Pancreas (tissue), 10 donors: ENCODE measurements at places on chromosomes 11 and 22. TPM values are rescaled to one million over a fixed set of nuclear protein-coding genes. Genes with fewer than 3 reads are reported as not detected.
A peak's percentile ranks its signal among the peaks of the same experiment; 100 is the strongest.

DNA sequence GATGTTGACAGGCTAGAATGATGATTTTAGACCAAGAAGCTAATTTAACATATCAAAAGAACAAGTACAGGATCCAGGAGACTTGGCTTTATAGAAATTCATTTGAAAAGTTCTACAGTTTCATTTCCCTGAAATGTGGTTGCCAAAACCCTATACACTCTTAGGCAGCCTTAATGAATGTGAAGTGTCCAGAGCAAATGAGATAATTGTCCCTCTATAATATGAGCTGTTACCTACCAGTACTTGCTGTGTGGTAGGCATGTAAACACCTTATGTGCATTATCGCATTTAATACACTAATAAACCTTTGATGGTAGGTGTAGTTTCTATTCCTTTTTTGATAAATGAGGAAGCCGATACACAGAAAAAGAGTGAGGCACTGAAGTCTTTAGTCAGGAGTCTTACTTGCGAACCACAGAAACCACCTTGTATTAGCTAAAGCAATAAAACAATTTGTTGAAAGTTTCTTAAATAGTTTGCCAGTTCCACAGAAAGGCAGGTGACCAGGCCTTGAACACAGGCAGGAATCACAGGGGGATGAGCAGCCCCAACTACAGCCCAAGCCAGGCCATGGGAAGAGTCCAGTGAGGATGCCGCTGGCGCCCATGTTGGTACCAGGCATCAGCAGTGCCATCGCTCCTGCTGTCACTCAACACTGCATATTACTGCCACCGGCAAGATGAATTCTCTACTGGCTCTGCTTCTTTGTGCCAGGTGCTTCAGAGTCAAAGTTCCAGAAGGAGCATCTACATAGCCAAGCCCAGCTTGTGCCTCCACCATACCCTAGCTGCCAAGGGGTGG lies 81.7 kb downstream of the SWAP70 start:
- H3K36me3 ChIP-seq = no peaks in the 10 kb centered on the region
- H3K4me3 ChIP-seq = no peak overlapping the region
- no peaks in the 10 kb centered on the region for H3K4me1 ChIP-seq
- no peak overlapping the region for H3K27ac ChIP-seq
- DNase-seq = no peak

- H3K36me3 ChIP-seq = no peaks in the 10 kb centered on the region
- no peaks in the 10 kb centered on the region for H3K4me1 ChIP-seq
- no peaks in the 10 kb centered on the region for H3K27me3 ChIP-seq
- H3K4me3 ChIP-seq = no peak overlapping the region
- no peak overlapping the region for H3K27ac ChIP-seq
Measured at GRCh38 chr11:130718120-130718519, 198.2 kb downstream of the SNX19 start.

DNA sequence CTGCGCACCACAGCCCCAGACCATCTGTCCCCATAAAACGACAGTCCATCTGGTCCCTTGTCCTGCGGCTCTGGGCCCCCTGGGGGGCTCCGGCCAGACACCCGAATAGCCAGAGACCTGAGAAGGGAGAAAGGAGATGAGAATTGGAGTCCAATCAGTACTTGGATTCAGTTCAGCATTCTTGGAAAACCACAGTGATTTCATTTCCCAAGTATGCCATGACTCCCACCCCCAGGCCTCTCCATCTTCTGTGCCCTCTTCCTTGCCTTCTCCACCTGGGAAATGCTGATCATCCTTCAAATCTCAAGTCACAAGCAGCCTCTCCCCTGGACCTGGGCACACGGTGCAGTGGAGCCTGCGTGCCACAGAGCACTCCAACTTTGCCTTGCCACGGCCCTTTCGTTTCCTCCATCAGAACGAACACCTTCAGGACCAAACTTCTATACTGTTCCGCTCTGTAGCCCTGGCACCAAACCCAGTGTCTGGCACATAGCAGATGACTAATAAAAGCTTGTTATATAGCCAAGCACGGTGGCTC lies 10.9 kb upstream of the MFNG start:
- H3K27ac ChIP-seq = no peak overlapping the region
- peaks cover 18% of the 10 kb centered on the region for H3K4me1 ChIP-seq
- H3K27me3 ChIP-seq = no peaks in the 10 kb centered on the region
- H3K4me3 ChIP-seq = no peak overlapping the region
- no peak for DNase-seq

- H3K36me3 ChIP-seq = no peaks in the 10 kb centered on the region
- H3K4me1 ChIP-seq = no peaks in the 10 kb centered on the region
- DNase-seq = no peak
- no peak overlapping the region for H3K4me3 ChIP-seq
- H3K27me3 ChIP-seq = no peaks in the 10 kb centered on the region
Measured at GRCh38 chr22:23079814-23080521, 9.6 kb downstream of the GNAZ start.

DNA sequence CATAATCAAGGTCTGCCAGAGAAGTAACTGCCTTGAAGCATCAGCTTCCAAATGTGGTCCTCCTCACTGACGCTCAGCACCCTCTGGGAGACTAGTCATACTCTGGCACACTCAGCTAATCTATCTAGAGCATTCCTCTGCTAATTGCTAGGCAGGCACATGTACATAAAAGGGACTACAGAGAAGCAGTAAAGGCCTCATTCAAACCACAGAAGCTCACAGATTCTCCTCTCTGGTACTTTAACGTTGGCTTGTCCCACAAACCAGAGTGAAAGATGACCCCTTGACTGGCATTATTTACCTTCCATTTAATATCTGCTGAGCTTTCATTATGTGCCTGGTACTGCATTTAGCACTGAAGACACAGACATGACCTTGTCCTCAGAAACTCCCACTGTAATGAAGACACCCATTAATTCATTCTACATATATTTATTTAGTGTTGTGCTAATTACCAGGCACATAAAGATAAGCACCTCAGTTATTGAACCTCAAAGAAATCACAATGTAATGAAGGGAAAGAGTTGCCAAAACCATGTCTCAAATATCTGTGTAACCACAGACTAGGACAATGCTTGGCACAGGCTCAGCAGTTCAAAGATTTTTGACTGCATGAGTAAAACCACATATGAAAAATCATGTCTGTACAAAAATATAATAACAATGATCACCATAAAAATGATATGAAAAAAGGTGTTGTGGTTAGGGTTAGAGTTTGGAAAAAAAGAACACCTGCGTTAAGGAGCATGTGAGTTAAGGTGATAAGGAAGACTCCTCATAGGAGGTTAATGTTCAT lies 550.4 kb downstream of the DLG2 start:
- no peak overlapping the region for H3K27ac ChIP-seq
- no peaks in the 10 kb centered on the region for H3K4me1 ChIP-seq
- H3K27me3 ChIP-seq = no peaks in the 10 kb centered on the region
- DNase-seq = no peak
- H3K4me3 ChIP-seq = no peak overlapping the region
- no peaks in the 10 kb centered on the region for H3K36me3 ChIP-seq

- DNase-seq = no peak
- H3K4me3 ChIP-seq = peak overlapping the region; percentile 12
- peak overlapping the region; percentile 99 for H3K27ac ChIP-seq
- H3K4me1 ChIP-seq = peaks cover 28% of the 10 kb centered on the region
- no peaks in the 10 kb centered on the region for H3K36me3 ChIP-seq
Measured at GRCh38 chr11:65430406-65431217, 8.0 kb downstream of the NEAT1 start.

- H3K27me3 ChIP-seq = no peaks in the 10 kb centered on the region
- no peaks in the 10 kb centered on the region for H3K4me1 ChIP-seq
- DNase-seq = no peak
- H3K36me3 ChIP-seq = no peaks in the 10 kb centered on the region
Measured at GRCh38 chr11:96043291-96043690, 119.4 kb upstream of the MTMR2 start.

DNA sequence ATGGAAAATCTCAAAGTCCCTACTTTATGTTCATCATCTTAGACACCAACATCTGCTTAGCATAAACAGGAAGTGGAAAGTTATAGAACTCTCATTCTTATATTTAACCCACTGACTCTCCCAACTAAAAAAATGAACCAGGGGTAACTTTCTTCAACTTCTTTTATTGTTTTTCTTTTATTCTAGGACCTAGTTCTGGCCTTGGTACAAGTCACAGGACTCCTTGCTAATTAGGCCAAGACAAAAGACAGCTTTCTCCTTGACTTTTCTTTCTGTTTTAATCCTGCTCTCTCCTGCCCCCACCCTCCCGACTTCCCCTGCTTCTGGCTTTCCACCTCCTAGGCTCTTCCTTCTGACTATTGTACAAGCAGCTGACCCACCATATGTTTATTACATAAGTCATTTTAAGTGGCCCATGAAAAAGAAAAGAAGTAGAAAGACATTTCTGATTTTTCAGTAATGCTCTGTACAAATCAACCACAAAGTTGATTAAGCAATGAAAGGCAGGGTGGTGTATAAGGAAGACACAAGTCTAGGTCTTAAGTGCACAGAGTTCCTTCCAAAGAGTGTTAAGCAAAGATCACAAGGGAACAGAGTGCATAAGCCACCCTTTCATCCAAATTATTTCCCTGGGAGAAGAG lies 18.3 kb downstream of the JAML start:
- H3K27me3 ChIP-seq = no peaks in the 10 kb centered on the region
- no peak for DNase-seq
- H3K36me3 ChIP-seq = no peaks in the 10 kb centered on the region
- H3K27ac ChIP-seq = no peak overlapping the region
- peaks cover 6% of the 10 kb centered on the region for H3K4me1 ChIP-seq

- no peaks in the 10 kb centered on the region for H3K4me1 ChIP-seq
- no peak overlapping the region for H3K27ac ChIP-seq
- H3K36me3 ChIP-seq = no peaks in the 10 kb centered on the region
- no peak for DNase-seq
- H3K27me3 ChIP-seq = no peaks in the 10 kb centered on the region
- H3K4me3 ChIP-seq = no peak overlapping the region
Measured at GRCh38 chr22:31871480-31871879, 72.9 kb upstream of the YWHAH start.

DNA sequence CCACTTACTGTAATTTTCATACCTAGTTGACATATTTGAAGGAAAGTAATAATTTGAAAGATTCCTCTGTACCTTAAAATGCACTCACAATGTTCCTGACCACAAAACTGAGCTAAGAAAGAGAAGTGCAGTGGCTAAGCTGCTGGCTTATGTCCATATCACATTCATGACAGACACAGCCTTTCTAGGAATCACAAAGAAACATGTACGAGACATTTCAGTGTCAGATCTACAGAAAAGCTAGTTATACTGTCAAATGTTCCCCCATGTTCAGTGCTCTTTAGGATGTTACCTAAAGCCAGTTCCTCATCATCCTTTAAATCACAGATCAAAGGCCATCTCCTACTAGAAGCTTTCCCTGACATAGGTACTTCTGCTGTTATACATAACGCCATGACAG lies 142.2 kb upstream of the C11orf58 start:
- no peaks in the 10 kb centered on the region for H3K27me3 ChIP-seq
- no peak overlapping the region for H3K27ac ChIP-seq
- no peak for DNase-seq
- H3K36me3 ChIP-seq = no peaks in the 10 kb centered on the region
- H3K4me3 ChIP-seq = no peak overlapping the region

- no peaks in the 10 kb centered on the region for H3K36me3 ChIP-seq
- H3K4me3 ChIP-seq = no peak overlapping the region
- no peaks in the 10 kb centered on the region for H3K27me3 ChIP-seq
- DNase-seq = no peak
- no peaks in the 10 kb centered on the region for H3K4me1 ChIP-seq
- H3K27ac ChIP-seq = no peak overlapping the region
Measured at GRCh38 chr11:111230122-111230465, 15.4 kb upstream of the POU2AF2 start.

- H3K36me3 ChIP-seq = no peaks in the 10 kb centered on the region
- H3K27ac ChIP-seq = peak within 1 kb of the TSS; percentile 68
- DNase-seq = peak; percentile 73
- H3K27me3 ChIP-seq = no peaks in the 10 kb centered on the region
- no peaks in the 10 kb centered on the region for H3K4me1 ChIP-seq
- H3K4me3 ChIP-seq = peak within 1 kb of the TSS; percentile 47
Measured at GRCh38 chr11:88174709-88175568, at the start of gene RAB38. Gene RAB38, minus strand, starts transcription at chr11:88175443. Its CDS starts 59 bp downstream, at chr11:88175384.

- H3K36me3 ChIP-seq = no peaks in the 10 kb centered on the region
- no peak for DNase-seq
- H3K27ac ChIP-seq = no peak overlapping the region
- H3K4me1 ChIP-seq = no peaks in the 10 kb centered on the region
- H3K4me3 ChIP-seq = no peak overlapping the region
- no peaks in the 10 kb centered on the region for H3K27me3 ChIP-seq
Measured at GRCh38 chr11:2797741-2798361, 87.7 kb downstream of the CDKN1C start.

- H3K4me1 ChIP-seq = no peaks in the 10 kb centered on the region
- DNase-seq = no peak
- H3K36me3 ChIP-seq = no peaks in the 10 kb centered on the region
Measured at GRCh38 chr11:82927264-82927880, 25.8 kb downstream of the DDIAS start.

- peak; percentile 68 for DNase-seq
- no peaks in the 10 kb centered on the region for H3K27me3 ChIP-seq
- peaks cover 18% of the 10 kb centered on the region for H3K4me1 ChIP-seq
- no peak overlapping the region for H3K4me3 ChIP-seq
Measured at GRCh38 chr11:119714189-119714588, 14.8 kb downstream of the NECTIN1 start.

DNA sequence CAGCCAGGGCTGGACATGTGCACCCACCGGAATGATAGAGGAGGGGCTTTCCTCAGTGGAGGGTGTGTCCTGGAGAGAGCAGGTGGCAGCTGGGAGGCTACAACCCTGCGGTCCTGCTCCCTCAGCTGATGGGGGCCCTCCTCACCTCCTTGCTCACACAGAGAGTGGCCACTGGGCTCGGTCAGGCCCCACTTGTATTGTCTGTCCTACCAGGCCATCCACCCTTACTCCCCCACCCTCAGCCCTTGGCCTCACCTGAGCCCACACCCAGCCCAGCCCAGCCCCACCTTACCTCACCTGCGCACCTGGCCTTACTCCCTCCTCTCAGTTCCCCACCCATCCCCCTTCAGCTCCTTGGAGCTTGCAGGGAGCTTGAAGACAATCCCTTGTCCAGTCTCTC lies 3.1 kb downstream of the TRPM5 start:
- no peaks in the 10 kb centered on the region for H3K36me3 ChIP-seq
- DNase-seq = peak; percentile 54

UPK3A gene
- total RNA-seq = not detected

ARVCF gene
- 7.3 TPM for total RNA-seq

HBD gene
- total RNA-seq = not detected

TSPO gene
- 29.0 TPM for total RNA-seq

NCAPH2 gene
- 22.8 TPM for total RNA-seq

JAML gene
- 0.39 TPM for total RNA-seq

RBMXL2 gene
- not detected for total RNA-seq
